ENCODE measurements at places on chromosomes 11 and 22.

DNA sequence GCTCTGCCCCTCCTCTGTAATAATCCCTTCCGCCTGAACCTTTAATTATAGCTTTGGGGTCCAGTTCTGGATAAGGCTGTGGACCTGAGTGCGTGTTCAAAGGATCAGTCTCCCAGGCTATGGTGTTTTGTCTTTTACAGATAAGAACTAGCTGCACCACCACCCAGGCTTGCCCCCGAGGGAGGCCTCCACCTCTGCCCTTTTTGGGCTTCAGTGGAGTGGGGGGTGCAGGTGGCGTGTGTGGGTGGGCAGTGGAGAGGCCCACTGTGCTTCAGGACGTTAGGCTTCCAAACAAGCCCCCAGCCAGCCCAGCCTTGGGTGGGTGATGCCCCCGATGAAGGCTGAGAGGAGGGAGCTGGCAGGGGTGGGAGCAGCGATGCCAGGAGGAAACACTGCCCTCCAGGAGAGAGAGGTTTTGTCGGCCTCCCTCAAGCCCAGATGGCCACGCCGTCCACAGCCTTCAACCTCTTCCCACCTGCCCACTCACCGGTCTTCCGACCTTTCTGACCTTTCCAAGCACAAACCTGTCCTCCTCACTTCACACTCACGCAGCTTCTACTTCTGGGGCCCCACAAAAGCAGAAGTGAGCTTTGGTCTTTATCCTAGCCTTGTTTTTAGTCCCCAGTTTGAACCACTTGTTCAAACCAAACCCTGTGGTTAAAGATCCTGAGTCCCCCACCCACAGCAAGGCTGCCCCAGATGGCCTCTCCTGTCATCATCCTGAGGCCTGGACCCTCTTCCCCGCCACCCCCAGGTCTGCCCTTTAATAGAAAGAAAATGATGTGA lies 20.4 kb downstream of the PSMD13 start:
- no peak for DNase-seq

- peak; percentile 87 for DNase-seq
Measured at GRCh38 chr22:20243537-20244249, 24.4 kb downstream of the RTN4R start.

GRCh38 chr11:10674440-10674855 lies 19.1 kb downstream of the IRAG1 start:
- no peak for DNase-seq

DNA sequence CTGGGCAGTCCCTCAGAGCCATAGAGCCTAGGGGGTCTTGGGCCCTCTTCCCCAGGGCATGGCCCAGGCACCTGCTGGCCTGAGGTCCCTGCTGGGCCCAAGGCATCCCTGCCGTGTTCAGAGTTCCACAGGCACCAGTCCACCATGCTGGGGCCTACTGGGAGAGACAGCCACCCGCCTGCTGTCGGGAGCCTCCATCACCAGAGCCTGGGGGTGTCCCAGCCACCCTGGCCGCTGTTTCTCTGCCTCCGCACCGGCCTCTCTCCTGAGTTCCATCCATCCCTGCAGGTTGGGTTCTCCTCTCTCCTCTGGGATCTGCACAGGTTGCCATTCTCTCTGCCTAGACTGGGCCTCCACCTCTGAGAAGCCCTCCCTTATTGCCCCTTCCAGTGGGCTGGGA lies 68.6 kb downstream of the KCNQ1 start:
- no peak for DNase-seq

DNA sequence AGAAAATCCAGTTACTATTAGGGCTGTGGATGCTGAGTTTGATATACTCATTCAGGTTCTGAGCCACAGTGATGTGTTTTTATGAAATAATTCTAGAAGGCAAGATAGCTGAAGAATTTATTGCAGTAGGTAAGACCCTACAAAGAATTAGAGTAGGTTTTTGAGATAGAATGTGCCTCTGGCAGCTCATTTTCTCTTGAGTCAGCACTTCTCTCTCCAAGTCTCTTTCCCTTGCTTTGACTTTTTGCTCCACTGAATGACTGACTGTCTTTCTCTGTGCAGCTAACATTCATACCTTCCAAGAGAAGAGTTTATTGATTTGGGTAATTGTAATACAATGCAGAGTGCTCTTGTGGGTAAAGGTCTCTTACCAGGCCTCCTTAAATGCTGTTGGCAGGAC lies 48.0 kb upstream of the C11orf87 start:
- DNase-seq = no peak

DNA sequence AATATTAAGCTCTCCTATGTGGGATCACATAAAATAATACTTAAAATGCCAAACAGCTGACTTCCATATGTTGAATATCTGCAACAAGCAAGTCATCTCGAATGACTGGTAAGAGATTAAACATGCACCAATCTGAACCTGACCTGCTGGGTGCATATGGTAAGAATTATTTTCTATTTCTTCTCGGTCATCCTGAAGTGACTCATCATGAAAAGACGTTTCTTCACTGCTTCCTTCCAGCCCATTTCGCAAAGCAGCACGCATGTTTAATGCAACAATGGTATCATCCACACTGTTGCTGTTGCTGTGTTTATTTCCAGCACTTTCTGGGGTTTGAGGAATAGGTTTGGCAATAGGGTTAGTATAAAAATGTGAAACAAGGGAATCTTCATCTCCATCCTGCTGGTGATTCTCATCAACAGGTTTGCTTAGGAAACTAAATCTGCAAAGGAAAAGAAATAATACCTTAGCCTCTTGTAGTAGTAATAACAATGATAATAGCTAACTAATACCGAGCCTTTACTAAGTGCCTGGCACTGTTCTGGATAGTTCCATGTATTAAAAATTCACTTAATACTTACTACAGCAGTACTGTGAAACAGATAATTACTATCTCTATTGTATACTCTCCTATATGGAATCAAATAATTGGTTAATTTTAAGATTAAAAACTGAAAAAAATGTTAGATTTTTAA lies 52.0 kb upstream of the CHRNA10 start:
- no peak for DNase-seq
